ENCODE measurements at places on chromosomes 2 and 18. TPM values are rescaled to one million over a fixed set of nuclear protein-coding genes. Genes with fewer than 3 reads are reported as not detected.
A peak's percentile ranks its signal among the peaks of the same experiment; 100 is the strongest.

GRCh38 chr2:111689941-111690340, 194.1 kb downstream of the ANAPC1 start:
- DNase-seq: no peak

DNA sequence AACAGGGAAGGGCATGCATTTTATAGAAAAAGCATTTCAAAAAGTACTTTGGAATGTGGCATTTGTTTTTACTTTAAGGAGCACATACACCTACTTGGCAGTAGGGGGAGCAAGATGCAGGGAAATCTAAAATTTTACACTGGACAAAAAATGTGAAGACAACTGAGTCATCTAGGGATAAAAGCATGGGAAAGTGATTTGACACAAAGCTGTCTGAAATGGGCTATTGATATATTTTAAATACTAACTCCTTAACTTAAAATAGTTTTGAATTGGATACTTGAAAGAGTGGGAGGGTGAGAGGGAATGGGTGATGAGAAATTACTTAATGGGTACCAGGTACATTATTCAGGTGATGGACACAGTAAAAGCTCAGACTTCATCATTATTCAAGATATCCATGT, 15.8 kb downstream of the TMEM200C start:
- DNase-seq: peak; percentile 9

DNA sequence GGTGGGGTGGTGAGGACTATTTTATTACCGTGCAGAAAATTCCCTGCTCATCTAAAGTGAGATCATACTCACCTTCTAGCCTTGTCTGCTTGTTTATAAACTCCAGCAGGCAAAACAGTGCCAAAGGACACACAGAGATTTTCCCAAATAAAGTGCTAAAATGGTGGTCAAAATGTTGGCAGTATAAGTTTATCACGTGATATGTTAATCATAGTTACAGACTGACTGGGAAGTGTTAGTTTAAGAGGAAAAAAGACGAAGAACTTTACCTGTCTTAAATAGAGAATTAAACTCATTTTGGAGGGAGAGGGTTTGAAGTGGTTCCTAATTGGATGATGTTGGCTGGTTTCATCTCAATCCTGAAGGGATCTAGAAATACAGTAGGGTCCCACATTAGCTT, 691.7 kb upstream of the FANCL start:
- no peak for DNase-seq

GRCh38 chr2:7014174-7014640, 97.0 kb downstream of the RNF144A start:
- DNase-seq: peak; percentile 69

DNA sequence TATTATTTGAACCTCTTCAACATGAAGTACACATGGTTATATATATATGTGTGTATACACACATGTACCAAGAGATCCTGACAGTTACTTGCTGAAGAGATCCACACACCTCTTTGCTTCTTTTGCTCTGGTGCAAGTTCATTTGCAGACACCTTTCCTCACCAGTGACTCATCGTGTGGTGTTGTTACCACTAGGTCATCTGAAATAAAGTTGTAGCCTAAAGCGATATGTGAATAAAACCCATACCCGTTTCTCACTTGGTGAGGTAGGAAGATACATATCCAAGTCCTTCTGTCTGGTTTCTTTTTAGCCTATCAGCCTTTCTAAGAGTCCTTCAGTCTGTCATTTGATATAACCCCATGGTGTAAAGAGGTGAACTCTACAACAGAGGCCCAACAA, 379.4 kb upstream of the RAB12 start:
- DNase-seq: peak; percentile 5

- DNase-seq: no peak
These were observed 325.2 kb downstream of the CYP26B1 start for GRCh38 chr2:71822463-71822862.

GRCh38 chr2:149191915-149192314, 138.5 kb upstream of the LYPD6 start:
- no peak for DNase-seq

DNA sequence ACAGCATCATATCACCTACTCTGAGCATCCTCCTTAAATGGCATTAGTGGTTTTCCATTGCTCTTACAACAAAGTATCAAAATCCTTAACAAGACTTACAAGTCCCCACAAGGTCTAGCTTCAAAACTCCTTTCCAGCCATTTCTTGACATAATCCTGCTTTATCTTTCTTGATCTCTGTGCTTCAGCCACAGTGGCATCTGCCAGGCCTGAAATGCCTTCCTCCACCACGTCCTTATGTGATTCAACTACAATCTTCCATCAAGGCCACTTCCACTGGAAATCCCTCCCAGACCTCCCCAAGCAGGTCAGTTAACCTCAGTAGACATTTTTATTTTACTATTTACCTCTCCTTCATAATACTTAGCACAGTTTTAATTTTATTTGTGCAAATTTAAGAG, 83.8 kb upstream of the CCDC150 start:
- no peak for DNase-seq

GRCh38 chr2:225462945-225463344, 63.4 kb downstream of the NYAP2 start:
- no peak for DNase-seq

FOXD4L1 gene
- not detected for total RNA-seq

All from Daoy (cell line).